ENCODE measurements at places on chromosomes 13 and 19.

- DNase-seq = peak; percentile 18
These were observed 1.7 kb downstream of the ELL start for GRCh38 chr19:18519962-18520847.

DNA sequence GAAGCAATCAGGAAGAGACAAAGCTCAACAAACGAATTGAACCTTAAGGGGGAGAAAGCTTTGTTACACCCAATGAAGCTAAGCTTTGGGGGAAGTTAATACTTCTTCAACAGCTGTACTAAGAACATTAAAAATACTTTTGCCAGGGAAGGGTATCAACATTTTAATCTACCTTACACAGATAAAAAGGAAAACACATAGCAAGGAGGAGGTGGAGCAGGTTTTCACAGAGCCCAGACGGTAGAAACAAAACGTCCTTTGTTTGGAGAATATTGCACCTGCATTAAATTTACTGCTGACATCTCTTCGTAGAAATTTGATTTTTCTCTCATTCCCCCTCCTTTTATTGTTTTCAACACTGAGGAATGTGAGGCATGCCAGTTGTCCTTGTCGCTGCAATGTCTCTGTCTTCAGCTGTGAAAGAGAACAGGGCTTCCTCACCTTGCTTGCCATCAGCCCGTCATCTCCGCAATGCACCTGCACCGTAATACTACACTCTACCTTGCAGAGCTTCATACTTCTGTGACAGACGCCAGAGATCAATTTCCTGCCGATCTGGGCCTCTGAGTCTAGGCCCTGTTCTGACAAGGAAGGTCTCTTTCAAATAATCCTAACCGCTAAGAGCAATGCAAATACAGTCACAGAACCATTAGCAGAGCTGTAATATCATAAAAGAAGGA lies 270.8 kb downstream of the SPRY2 start:
- DNase-seq = no peak

DNA sequence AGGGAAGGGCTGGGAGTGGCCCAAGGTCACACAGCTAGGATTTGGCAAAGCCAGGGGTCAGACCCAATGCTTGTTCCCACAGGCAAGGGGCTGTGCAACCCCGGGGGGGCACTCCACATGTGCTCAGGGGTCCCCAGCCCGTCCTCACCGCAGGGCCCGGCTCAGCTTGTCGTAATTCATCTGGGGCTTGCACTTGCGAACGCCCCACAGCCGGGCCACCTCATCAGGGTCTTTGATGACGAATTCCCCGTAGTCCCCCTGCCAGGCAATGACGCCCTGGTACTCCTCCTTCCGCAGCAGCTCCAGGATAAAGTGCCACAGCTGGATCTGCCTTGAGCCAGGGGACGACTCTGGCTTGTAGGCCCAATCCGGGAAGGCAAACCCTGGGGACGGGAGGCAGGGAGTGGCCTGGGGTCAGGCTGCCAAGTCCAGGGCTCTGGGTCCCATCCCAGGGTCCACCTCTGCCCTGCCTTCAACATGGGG lies 4.7 kb downstream of the ERF start:
- no peak for DNase-seq

DNA sequence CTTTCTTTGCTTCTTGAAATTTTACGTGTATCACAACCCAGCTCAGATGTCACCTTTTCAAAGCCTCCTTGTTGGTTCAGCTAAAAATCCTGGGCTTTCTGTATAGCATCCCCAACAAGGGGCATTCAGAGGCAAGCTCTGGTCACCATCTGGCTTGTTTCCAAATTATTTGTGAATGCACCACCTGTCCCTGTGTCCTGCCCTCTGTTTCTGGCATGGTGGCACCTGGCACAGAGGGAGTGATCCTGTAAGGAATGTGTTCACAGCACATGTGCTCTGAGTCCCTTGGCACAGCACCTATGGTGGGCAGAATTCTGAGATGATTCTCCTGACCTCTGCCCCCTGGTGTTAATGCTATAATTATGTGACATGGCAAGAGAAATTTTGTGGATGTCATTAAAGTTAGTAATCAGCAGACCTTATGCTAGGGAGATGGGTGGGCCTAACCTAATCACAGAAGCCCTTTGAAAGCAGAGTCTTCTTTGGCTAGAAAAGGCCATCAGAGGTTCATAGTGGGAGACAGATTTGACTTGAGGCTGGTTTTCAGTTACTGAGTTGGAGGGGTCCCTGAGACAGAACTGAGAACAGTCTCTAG lies 76.3 kb downstream of the ZNF429 start:
- no peak for DNase-seq

DNA sequence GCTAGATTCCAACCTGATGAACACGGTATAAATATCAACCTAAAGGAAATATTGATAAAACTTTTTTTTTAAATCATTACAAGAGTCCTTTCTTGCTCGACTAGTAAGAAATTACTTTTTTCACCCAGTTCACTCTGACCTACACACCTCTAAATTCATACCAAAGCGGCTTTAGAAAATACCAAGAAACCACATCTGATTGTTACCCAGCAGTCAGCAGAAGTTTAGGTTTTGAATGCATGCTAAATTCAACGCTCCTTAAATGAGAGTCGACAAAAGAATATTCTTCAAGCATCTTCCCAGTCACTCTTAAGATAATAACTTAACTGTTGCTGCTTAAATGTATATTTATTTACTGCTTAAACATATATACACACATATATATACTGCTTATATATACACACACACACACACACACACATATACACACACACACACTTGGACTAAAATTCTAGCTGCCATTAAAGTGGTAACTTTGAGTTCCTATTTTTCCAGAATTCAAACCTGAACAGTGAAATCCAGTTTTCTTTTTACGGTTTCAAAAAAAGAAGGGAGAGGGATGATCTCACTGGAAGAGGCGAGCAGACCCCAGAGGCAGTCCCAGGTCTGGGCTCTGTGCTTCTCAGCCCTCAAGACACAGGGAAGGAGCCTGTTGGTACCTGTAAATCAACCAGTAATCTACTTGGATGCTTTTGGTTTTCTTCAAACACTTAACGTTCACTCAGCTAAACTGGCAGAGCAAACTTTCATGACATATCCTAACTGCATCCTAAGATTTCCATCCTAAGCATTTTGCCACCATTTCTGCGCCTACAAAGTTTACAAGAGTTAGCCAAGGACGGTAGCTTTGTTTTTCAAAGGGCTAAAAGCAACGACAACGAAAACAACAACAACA lies 1.7 kb downstream of the STK24 start:
- DNase-seq = no peak

- no peak for DNase-seq
These were observed 3.0 kb upstream of the ZNF878 start for GRCh38 chr19:12055784-12056183.

DNA sequence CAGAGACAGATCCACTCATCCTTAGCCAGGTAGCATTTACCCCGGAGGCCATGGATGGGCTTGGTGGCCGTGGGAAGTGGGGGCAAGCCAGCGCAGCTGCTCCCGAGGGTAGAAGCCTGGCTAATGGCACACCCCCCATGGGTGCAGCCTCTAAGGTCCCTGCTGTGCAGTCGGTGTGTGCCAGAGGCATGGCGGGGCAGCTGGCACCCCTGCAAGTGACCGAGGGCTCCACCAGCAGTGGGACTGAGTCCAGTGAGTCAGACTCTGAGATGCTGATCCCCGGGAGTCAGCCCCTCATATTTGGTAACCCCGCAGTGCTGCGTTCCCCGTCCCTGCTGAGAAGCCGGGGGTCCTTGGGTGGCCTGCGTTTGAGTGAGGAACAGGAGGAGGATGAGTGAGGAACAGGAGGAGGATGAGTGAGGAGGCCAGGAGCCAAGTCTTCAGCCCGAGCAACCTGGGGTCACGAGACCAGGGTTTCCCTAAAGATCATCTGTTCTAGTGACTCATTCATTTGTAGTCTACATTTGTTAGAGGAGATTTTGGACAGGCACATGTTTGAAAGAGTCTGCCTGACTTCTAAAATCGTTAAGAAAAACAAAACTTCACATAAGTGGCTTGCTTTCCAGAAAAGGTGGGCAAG lies 180.7 kb downstream of the STK24 start:
- DNase-seq = no peak

- no peak for DNase-seq
These were observed 23.7 kb downstream of the NOSIP start for GRCh38 chr19:49556412-49557398.

DNA sequence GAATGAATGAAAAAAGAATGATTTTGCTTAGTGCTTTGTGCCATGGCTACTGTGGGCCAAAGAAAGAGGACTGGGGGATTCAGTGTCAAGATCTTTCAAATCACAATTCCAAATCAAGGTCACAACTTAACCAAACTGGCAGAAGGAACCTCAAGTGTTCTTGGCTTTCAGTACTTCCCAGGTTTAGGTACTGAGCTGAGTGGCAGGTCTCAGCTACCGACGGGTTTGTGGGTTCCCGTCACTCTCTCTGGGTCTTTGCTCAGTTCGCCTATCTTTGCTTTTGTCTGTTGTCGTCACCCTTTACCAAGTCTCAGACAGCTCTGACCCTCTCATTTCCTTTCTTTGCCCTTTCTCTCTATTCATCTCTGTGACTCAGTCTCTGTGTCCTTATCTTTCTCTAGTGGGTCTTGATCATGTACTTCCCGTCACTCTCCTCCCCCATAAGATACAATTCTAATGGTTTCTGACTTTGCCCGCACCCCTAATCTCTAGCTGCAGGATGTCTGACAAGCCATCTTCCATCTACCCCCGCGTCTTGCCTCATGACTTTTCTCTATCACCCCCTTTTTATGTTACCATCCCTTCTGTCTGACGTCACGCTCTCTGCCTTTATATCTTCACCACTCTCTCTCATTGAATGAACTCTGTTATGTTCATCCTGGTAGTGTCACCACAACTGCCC lies 33.3 kb upstream of the LRRC4B start:
- no peak for DNase-seq

- DNase-seq = no peak
These were observed 136.8 kb downstream of the UQCRFS1 start for GRCh38 chr19:29076161-29076560.

DNA sequence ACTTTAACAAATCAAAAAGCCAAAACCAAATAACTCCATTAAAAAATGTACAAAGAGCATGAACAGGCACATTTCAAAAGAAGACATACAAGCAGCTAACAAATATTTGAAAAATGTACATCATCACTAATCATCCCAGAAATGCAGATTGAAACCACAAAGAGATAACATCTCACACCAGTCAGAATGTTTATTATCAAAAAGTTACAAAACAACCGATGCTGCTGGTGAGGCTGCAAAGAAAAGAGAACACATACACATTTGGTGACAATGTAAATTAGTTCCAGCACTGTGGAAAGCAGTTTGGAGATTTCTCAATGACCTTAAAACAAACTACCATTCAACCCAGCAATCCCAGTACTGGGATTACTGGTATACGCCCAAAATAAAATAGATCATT lies 756.0 kb upstream of the PCDH20 start:
- no peak for DNase-seq

DNA sequence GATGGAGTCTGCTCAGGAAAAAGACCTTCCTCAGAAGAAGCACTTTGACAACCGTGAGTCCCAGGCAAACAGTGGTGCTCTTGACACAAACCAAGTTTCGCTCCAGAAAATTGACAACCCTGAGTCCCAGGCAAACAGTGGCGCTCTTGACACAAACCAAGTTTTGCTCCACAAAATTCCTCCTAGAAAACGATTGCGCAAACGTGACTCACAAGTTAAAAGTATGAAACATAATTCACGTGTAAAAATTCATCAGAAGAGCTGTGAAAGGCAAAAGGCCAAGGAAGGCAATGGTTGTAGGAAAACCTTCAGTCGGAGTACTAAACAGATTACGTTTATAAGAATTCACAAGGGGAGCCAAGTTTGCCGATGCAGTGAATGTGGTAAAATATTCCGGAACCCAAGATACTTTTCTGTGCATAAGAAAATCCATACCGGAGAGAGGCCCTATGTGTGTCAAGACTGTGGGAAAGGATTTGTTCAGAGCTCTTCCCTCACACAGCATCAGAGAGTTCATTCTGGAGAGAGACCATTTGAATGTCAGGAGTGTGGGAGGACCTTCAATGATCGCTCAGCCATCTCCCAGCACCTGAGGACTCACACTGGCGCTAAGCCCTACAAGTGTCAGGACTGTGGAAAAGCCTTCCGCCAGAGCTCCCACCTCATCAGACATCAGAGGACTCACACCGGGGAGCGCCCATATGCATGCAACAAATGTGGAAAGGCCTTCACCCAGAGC lies 16.2 kb upstream of the ZNF544 start:
- DNase-seq = no peak

- no peak for DNase-seq
These were observed 8.5 kb downstream of the MED26 start for GRCh38 chr19:16619457-16619856.

GRCh38 chr13:27077451-27077850 lies 94.2 kb downstream of the USP12 start:
- DNase-seq = no peak

DNA sequence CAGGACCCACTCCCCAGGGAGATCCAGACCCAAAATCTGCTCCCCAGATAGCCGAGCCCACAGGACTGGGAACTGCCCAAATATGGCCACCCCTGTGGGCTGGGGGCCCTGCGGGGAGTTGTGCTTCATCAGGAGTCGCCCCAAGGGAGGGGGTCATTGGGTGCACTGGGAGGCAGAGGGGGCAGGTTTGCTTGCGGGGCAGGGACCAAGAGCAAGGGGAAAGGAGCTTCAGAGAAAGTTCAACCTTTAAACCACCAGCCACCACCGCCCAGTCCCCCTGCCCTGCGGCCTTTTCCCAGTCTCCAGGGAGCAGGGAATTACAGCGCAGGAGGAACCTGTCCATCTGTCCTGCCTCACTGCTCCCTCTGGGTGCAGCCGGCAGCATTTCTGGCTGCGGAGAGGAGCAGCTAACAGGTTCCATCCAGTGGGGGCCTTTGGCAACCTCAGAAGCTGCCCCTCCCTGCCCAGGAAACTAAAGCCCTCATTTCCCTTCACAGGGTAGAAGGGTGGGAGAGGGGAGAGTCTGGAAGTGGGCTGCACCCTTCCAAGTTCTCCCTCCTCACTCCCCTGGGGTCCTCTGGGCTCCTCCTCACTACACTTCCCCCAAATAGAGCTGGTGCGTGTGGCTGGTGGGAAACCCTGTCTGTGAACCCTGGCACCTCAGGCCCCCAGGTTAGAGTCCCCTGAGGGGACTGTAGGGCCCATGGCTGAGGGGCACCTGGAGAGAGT lies 13.8 kb upstream of the ASF1B start:
- DNase-seq = no peak

DNA sequence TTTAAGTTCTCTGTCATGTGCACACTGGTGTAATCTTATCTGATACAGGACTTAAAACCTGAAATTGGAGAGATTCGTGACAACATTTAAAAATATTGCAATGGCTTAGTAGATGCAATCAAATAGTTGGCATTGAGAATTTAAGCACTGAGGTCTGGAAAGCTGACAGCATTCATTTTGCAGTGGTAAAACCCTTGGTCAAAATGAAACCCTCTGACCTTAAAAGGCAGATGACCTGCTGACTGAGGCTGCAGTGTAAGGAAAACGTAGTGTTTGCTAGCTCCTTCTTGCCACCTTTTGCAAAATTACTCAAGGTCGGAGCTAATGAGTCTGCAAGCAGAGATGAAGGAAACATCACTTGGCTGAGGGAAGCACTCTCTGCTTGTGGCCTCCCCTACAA lies 150.6 kb downstream of the KCTD12 start:
- no peak for DNase-seq

GRCh38 chr19:36049080-36049698 lies 4.9 kb downstream of the THAP8 start:
- no peak for DNase-seq

- DNase-seq = no peak
These were observed 282.6 kb downstream of the DCLK1 start for GRCh38 chr13:35848336-35849255.

GRCh38 chr13:23871616-23872220 lies 17.5 kb downstream of the MIPEP start:
- DNase-seq = no peak

- no peak for DNase-seq
These were observed 28.5 kb upstream of the TSHZ3 start for GRCh38 chr19:31377736-31378135.
